ENCODE measurements at places on chromosomes 3 and 15.

DNA sequence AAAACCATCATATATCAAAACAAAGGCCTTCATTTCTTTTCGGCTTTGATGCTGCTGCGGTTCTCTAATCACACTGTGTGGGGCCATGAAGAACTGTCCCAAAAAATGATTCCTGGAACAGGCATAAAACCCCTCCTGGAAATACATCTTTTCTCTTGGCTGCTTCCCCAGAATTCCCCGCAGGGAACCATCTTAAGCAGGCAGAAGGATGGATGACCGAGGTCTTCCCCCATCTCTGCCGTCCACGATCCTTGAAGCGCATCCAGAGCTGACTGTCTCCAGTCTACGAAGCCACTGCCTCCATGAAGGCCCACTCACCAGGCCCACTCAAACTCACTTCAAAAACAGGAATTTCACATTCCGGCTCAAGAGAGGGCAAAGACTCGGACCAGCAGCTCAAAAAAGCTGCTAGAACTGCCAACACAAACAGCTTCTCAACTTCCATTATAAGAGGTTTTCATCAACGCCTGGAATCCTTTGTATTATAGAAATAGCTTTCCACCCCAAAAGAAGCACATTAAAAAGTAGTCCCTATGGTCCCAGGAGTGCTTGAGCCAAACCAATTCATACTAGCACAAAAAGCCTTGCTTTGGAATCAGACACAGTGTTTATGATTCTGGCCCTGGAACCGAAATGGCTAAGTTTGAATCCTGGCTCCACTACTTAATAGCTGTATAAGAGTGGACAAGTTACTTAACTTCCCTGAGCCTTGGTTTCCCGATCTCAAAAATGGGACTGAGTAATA is 487.5 kb upstream of the WNT5A start:
- no peak for DNase-seq

DNA sequence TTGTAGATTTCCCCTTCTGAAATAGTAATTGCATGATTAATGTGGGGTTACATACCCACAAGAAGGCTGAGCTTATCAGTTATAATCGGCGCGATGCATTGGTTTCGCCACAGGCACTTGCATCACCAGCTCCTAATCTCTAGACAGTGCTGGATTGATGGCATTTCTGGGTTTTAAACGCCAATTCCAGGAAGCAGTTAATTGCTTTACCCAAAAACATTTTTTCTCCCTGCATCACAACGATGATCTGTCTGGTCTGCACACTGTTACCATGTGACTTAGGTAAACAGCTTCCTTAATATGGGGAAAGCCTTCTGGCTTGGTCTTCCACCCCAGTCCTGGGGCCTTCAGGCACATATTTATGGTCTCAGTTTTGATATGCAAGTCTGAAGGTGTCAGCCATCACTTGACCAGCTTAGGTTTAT is 70.0 kb upstream of the HEG1 start:
- no peak for DNase-seq

DNA sequence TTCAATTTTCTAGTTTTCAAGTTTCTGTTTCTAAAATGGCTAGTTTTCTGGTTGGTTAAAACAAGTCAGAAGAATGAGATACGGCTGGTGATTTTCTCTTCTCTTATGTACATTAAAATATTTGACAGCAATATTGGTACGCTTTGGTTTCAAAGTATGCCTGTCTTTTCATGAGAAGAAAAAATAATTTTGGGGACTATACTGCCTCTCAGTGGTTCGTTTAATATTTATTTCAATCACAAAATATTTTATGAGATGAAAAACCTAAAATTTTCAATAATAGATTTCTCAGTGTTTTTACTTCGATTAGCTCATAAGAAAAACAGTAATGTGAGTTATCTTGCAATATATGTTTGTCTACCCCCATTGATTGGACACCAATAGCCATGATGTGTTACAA is 72.8 kb upstream of the AADACL2 start:
- no peak for DNase-seq

- DNase-seq: no peak
These were observed 49.8 kb downstream of the SGO1 start for GRCh38 chr3:20136231-20136630.

GRCh38 chr3:186493525-186494255 is 50.5 kb downstream of the CRYGS start:
- DNase-seq: no peak

DNA sequence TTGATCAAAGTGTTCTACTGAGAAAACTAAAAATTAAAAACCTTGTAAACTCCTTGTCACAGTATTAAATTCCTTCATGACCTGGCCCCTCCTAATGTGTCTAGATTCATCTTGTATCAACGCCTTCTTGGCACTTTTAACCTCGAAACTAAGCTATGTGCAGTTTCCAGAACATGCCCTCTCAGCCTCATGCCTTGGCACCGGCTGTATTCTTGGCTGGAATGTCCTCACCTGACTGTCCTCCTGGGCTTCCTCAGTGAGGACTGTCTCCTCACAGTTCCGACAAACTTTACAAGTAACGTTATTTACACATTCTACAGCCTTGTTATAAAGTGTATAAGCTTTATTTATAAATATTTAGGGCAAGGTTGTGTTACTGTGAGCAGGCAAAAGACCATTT is 196.5 kb upstream of the SLC2A2 start:
- DNase-seq: no peak

DNA sequence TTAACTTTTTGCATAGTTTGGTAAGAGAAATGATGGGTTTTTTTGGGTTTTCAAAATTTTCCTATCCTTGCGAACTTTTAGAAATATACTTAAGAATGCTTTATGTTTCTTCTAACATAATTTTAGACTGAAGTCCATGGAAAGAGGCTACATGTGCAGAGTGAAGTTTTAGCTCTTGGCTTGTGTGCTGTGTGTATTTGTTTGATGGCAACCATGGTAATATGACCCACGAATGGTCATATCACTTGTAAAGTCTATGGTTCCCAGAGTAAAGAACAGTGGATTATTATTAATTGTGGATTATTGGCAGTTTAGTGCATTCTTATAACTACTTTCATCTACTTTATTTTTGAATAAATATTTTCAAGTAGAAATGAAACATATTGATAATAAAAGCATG is 124.0 kb upstream of the GOLGA6L4 start:
- no peak for DNase-seq

DNA sequence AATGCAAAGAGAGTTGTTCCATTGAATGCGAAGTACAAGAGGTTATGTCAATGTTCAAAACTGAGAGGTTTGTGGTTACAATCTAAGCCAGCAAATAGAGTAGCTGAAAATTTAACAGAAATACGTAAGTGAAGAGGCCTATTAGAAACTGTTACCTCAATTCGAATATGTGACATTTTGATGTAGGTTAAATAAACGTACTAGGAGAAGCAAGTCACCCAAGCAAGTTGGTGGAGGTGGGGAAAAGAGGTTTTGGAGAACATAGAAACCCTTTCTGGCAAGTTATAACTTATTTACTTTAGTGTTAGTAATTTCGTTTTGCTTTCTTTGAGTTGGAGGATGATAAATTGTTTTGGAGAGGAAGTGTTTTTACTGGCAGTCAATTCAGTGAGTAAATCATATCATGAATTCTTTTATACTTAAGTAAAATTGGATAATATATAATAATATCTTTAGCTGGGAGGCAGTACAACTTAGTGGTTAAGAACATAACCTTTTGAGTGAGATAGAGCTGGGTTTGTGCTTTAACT is 91.2 kb upstream of the NAALADL2 start:
- no peak for DNase-seq

DNA sequence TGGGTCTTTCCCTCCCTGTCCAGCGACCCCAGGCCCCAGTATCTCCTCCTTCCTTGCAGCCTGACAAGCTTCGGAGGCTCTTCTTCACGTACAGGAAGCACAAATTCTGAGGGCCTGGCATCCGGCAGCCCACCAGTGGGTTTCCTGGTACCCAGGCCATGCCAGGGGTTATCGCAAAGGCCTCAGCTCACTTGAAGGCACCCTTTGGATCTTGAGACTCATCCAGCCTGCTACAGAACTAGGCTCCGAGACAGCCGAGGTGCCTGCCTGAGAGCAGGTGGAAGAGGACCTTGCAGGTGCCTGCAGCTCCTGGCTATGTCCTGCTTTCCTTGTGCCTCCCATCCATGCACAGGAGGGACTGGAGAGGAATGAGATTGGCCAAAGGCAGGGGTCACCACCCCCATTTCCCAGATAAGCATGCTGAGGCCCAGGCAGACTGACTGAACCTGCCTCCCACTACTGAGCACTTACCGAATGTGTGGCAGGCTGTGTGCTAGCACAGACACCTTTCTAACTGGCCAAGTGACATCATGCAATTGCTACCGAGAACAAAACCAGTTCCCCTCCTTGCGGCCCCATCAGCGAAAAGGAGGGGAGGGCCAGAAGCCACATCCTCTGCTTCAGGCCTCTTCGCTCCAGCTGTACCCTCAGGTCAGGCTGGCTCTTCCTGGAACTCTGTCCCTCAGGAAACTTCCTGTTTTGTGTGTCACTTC is 11.2 kb downstream of the SH2D7 start:
- no peak for DNase-seq
